CD4-positive, alpha-beta T cell (primary cell): ENCODE measurements at places on chromosomes 11 and 22.

DNA sequence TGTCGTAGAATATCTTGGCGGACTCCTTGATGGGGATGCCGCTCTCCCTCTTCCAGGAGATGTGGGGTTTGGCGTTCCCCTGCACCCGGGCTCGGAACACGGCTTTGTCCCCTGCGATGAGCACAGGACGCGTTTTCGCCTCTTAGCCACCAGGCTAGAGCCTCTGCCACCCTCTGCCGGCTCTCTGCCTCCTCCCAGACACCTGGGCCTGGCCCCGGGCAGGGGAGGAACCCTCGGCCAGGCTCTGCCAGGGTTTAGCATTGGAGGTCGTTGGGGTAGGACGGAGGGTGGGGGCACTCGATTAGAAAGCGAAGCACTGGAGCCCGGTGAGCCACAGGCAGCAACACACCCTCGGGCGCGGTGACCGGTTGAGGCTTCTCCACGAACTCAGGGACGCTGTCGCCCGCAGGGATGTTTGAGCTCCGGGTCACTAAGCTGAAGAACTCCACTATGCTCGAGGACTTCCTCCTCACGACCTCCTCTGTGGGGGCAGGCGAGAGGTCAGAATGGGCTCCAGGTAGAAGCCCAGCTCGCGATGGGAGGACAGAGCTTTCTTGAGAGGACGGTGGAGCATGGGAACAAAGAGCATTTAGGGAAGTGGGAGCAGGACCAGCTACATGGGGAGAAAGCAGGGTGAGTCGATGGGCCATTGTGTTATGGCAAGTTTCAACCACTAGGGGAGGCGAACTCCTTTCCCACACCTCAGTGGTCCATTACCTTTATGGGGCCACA lies 4.3 kb downstream of the IGSF22 start:
- no peak overlapping the region for H3K27ac ChIP-seq
- DNase-seq = peak; percentile 35
- peak overlapping the region; percentile 94 for H3K4me3 ChIP-seq
- no peaks in the 10 kb centered on the region for H3K27me3 ChIP-seq

GRCh38 chr11:16779436-16779835 lies 41.0 kb downstream of the C11orf58 start:
- no peak for DNase-seq
- no peaks in the 10 kb centered on the region for H3K27me3 ChIP-seq
- no peak overlapping the region for H3K4me3 ChIP-seq
- H3K27ac ChIP-seq = no peak overlapping the region
- H3K36me3 ChIP-seq = no peaks in the 10 kb centered on the region

DNA sequence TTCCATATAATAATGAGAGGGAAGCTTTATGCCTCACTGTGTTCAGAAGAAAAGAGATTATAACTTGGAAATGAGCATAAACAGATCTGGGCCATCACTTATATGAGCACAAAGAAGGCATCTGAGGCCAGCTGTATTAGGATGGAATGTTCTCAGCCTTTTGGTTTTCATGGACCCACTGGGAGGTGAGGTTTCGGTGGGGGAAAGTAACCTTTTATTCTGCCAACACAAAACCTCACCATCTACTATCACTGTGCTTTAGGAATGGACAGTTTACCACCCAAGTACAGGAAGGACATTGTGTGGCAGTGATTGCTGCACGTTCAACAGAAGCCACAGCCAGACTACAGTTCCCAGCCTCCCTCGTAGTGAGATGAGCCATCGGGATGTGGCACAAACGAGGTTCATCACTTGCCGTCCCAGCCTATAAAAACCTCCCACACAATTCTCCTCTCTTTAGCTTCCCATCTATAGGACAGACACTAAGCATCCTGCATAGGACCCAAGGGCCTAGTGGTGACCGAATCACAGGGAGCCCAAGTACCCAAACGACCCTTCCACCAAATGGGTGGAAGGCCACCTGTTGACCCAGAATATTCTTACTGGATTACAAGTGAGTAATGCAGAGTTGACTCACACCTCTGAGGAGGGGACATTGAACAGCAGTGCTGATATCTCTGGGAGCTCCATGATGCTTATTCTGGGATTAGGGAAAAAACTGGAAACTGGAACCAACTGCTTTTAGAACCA lies 121.5 kb upstream of the RAG2 start:
- no peaks in the 10 kb centered on the region for H3K36me3 ChIP-seq
- no peaks in the 10 kb centered on the region for H3K4me1 ChIP-seq
- H3K27ac ChIP-seq = no peak overlapping the region

GRCh38 chr22:45516923-45517675 lies 14.4 kb downstream of the FBLN1 start:
- H3K36me3 ChIP-seq = no peaks in the 10 kb centered on the region
- no peaks in the 10 kb centered on the region for H3K4me1 ChIP-seq
- no peaks in the 10 kb centered on the region for H3K27me3 ChIP-seq
- no peak for DNase-seq

DNA sequence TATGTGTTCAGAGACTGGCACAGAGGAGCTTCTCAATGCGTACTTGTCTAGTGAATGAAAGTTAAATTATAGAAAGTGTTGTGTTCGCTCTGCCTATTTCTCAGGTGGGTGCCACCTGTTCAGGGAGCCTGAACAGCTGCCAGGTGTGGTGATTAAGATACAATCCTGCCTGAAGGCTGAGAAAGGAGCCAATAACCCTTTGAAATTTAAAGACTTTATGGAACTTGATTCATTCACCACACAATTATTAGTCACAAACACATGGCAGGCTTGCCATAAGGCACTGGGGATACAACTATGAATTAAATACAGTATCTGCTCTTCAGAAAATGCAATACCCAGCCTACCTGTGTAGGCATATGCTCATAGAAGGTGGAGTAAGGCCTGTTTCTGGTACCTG lies 92.9 kb upstream of the AMOTL1 start:
- H3K27me3 ChIP-seq = peaks cover 3% of the 10 kb centered on the region
- H3K36me3 ChIP-seq = no peaks in the 10 kb centered on the region
- H3K4me3 ChIP-seq = no peak overlapping the region
- no peak for DNase-seq

DNA sequence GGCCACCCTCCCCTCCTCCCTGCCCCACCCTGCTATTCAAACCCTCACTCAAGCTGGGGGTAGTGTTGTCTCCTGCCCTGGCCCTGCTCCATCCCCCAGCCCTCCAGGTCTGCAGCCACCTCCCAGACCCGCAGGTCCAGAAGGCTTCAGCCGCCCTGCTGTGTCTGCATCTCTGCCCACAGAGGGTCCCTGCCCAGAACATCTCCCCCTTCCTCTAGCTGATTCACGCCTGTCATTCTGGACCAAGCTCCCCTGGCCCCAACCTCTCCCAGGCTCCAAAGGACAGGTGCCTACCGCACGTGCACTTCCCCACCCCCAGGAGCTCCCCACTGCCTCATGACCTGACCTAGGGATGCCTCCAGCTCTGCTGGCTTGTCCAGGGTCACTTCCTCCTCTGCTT lies 16.0 kb upstream of the SHISAL1 start:
- no peaks in the 10 kb centered on the region for H3K36me3 ChIP-seq
- peaks cover 65% of the 10 kb centered on the region for H3K27me3 ChIP-seq
- no peak for DNase-seq
- no peak overlapping the region for H3K27ac ChIP-seq

GRCh38 chr22:38218661-38219622 lies 17.1 kb downstream of the MAFF start:
- peak overlapping the region; percentile 84 for H3K27ac ChIP-seq
- H3K4me1 ChIP-seq = peaks cover 43% of the 10 kb centered on the region
- DNase-seq = peak; percentile 90
- no peak overlapping the region for H3K4me3 ChIP-seq
- H3K27me3 ChIP-seq = no peaks in the 10 kb centered on the region
